ENCODE measurements at places on chromosomes 3 and 15. TPM values are rescaled to one million over a fixed set of nuclear protein-coding genes. Genes with fewer than 3 reads are reported as not detected.
A peak's percentile ranks its signal among the peaks of the same experiment; 100 is the strongest.

DNA sequence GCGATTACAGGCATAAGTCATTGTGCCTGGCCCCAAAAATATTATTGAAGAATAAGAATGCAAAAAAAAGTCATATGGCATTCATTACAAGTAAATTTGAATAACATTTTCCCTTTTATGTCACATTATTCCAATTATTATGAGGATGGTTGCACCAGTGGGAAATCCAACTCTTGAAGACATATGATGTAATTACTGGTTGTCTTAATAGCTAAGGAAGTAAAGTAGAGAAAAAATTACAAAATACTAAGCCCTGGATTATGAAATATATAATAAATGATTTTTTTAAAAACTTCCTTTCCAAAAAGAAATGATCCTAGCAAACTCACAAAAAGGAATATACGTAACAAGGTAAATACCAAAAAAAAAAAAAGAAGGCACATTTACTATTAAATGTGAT lies 98.9 kb downstream of the FMN1 start:
- DNase-seq = no peak

GRCh38 chr3:187743195-187744141 lies 1.8 kb downstream of the BCL6 start:
- peak; percentile 74 for DNase-seq

- DNase-seq = no peak
Measured at GRCh38 chr3:130433306-130433705, 83.7 kb upstream of the COL6A6 start.

DNA sequence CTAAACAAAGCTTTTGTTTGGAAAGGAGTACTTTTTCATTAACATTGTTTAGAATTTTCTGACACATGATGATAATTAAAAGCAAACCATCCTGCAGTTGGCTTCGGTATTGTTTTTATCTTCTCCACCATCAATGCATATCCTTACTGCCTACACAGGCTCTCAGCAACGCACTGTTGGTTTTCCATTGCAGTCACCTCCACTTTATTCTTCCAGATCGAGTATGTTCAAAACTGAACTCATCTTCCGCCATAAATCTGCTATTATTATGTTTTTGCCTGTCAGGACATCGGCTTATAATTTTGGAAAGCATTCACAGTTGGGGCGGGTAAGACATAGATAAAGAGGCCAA lies 589 bp upstream of the SENP5 start:
- DNase-seq = no peak

Gene PARP16
- 19.3 TPM for total RNA-seq

DNA sequence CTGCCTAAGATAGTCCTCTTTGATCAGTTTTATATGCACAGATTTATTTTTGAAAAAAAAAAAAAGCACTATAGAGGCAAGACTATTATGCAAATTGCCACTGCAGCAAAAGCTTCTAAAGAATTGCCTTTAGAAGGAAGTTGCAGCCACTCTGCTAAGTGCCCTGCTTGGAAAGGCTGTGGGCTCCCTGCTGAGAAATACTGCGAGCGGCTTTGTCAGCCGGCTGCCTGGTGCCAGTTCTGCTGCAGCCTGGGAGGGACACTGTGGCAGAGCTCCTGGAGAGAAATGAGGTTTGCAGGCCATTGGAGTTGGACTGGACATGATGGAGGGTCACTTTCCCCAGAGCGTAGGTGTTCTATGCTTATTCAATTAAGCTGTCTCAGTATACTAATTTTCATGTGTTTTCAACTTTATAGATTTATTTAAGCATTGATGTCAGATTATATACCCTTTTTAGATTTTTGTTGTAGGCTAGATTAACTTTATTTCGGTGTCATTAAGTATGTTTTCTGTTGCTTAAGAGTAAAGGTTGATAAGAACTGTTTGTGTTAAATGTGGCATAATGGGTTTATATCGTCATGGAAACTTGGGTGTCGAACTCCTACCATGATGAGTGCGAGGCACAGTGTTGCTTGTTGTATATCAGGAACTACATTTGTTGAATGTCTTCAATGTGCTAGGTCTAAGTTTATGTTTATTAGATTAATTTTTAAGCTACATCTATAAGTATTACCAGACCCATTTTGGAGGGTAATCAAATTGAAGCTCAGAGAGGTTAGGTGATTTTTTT lies 6.6 kb downstream of the MAP2K5 start:
- DNase-seq = no peak

DNA sequence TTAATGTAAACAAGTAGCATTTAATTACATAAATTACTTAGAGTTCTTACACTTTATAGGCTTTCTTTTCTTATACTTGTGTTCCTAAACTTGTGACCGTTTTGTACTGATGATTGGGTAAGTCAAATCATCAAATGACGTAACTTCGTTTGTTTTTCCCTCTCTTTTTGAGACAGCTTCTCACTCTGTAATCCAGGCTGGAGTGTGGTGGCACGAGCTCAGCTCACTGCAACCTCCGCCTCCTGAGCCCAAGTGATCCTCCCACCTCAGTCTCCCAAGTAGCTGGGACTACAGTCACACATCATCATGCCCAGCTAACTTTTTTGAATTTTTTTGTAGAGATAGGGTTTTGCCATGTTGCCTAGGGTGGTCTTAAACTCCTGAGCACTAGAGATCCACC lies 226.0 kb downstream of the TCF12 start:
- DNase-seq = no peak

DNA sequence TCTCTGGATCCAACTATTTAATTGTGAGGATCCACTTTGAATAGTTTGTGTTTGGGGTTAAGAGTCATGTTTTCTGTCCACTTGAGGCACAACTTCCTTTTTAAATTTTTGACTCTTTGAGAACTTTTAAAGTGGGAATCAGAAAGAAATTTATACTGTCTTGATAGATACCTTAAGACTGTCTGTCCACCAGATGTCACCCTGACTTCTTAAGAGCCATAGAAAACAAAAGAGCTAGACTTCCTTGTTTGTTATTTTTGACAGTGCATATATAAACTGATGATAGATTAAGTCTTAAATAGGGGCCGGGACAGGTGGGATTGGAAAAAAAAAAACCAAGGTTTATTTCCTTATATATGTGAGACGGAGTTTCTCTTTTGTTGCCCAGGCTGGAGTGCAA lies 52.1 kb upstream of the WDR72 start:
- DNase-seq = no peak

DNA sequence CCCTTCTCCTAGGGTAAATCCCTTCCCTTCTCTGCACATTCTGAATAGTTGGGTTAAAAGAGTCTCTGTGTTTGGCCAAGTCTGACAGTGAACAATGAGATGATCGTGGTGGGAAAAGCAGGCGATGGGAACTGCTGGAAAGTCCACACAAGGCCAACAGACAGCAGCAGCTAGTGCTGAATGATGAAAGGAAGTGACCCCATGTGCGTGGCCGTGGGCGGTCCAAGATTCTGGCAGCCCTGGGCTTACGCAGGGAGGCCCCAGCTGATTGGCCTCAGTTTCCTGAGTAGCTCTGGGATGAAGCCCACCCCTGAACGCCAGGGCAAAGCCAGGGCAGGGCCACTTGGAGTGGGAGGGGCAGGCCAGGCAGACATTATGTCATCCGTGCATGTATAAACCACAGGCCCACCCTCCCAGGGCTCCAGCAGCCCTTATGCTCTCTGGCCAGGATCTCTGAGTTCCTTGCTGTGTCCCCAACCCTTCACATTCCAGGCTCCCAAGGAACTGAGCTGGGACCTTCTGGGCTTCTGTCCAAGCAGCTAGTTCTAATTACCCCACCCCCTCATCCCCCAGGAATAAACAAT lies 57.8 kb downstream of the CDC25A start:
- no peak for DNase-seq

- no peak for DNase-seq
Measured at GRCh38 chr15:82572311-82572710, 32.1 kb upstream of the RPS17 start.

DNA sequence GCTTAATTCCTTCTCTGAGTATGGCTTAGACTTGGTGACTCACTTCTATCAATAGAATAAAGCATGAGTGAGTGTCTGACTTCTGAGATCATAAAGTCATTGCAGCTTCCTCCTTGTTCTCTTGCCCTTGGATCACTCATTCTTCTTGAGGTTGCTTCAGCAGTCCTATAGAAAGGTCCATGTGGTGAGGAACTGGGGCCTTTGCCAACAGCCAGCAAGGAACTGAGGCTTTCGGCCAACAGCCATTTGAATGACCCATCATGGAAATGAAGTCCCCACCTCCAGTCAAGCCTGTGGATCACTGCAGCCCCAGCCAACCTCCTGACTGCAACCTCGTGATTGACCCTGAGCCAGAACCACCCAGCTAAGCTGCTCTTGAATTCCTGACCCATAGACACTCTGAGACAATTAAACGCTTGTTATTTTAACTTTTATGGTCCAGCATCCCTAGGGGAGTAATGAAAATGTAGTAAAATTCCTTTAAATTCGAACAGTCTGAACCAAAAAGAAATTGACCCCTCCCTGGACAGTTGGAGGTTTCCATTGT lies 84.5 kb downstream of the WDR76 start:
- DNase-seq = no peak

- DNase-seq = no peak
Measured at GRCh38 chr15:52791776-52792175, 1.6 kb upstream of the ONECUT1 start.

- no peak for DNase-seq
Measured at GRCh38 chr3:188241072-188241471, 87.1 kb downstream of the LPP start.

Gene PRTG
- not detected for total RNA-seq
